ENCODE measurements at places on chromosomes 2 and 18. TPM values are rescaled to one million over a fixed set of nuclear protein-coding genes. Genes with fewer than 3 reads are reported as not detected.

The TRIM43 gene
- not detected for total RNA-seq

The ENOSF1 gene
- total RNA-seq, result 54.5 TPM

- DNase-seq, result no peak
Observed at GRCh38 chr2:223247136-223247535, 195.1 kb downstream of the KCNE4 start.

The ZNF521 gene
- 20.4 TPM for total RNA-seq

DNA sequence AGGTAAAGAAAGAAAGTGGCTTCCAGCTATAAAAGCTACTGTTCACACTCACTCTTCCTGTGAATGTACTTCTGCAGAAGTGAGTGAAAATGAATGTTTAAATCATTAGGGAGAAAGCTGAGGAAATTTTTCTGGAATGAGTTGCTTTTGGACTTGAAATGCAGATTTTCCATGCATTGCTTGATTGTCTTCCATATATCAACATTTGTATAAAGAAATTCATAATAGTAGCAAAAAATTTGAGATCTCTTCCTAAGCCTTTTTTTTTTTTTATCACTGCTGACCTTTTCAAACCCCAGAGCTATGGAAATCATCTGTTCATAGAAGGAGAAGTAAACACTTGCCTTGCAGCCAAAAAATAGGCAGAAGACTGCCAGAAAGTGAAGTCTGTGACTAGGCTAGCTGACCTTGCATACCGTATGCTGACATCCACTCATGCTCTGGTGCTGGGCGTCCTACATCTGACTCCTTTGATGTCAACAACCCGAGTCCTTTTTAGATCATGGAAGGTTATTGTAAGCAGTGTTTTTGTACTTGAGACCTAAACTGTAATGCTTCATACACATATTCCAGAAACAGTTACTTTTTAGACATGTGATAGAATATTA lies 154.5 kb upstream of the RASGRP3 start:
- no peak for DNase-seq

The IL18RAP gene
- 13.8 TPM for total RNA-seq

The DARS1 gene
- total RNA-seq, result 62.8 TPM

The MFSD2B gene
- not detected for total RNA-seq

GRCh38 chr2:67283641-67284040 lies 113.5 kb upstream of the ETAA1 start:
- no peak for DNase-seq

GRCh38 chr2:10810202-10811161 lies 2.1 kb downstream of the PDIA6 start:
- no peak for DNase-seq

The SOCS6 gene
- total RNA-seq, result 17.7 TPM

DNA sequence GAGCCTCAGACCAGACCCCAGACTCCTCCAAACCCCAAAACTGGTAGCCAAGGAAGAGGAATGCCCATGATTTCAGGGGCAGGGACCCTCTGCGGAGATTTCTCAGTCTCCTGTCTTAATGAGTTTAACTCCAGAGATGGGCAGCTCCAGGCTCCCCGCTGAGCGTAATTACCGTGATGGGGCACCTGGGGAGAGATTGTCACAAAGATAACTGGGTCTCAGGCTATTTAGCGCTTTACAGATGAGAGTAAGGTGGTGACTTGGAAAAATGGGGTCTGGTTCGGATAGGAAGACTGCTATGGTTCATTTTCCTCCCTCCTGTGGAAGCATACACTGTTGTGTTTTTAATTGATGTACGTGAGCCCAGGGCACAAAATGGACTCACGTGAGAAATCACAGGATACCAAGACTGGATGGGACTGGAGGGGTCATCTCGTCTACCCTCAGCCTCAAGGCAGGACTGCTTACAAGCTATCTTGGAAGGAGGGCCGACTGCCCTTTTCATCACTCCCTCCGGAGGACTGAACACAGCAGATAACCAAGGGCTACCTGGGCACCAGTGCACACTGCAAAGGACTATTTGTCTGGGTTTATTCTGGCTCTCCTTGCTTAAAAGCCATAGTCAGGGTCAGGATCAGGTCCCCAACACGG lies 427.8 kb downstream of the ZNF521 start:
- no peak for DNase-seq

GRCh38 chr2:199315299-199316179 lies 142.2 kb downstream of the SATB2 start:
- DNase-seq, result no peak

The EVX2 gene
- total RNA-seq, result not detected

GRCh38 chr2:237968048-237968862 lies 1.4 kb downstream of the UBE2F start:
- DNase-seq, result no peak

DNA sequence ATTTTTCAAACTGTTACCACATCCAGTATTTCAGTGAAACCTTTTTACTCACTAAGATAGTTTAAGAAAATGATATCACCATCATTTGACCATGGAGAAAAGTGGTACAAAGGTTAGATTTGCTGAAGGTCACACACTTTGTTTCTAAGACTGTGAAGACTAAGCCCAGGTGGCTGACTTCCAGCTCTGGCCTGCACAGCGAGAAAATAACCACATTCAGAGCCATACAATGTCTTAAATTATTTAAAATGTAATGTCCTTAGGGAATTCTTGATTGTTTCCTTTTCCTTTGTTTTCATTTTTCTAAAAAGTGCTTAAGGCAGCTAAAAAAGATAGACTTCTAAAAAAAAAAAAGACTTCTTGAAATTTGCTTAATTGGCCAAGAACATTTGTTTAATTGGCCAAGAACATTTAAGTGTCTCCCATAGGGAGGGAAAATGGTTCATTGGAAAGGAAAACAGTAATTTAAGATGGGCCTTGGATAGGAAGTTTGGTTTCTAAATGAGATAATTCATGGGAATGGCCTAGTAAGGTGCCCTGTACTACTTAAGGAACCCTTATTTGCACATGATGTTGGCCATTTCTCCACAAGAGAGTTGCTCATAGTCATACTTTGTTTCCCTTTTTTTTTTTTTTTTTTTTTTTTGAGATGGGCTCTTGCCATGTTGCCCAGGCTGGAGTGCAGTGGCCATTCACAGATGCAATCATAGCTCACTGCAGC lies 45.2 kb downstream of the CYP1B1 start:
- no peak for DNase-seq

The C2orf80 gene
- not detected for total RNA-seq

The CCDC178 gene
- 3.7 TPM for total RNA-seq

The FOXD4L1 gene
- not detected for total RNA-seq
